ENCODE measurements at places on chromosomes 12 and 14.

DNA sequence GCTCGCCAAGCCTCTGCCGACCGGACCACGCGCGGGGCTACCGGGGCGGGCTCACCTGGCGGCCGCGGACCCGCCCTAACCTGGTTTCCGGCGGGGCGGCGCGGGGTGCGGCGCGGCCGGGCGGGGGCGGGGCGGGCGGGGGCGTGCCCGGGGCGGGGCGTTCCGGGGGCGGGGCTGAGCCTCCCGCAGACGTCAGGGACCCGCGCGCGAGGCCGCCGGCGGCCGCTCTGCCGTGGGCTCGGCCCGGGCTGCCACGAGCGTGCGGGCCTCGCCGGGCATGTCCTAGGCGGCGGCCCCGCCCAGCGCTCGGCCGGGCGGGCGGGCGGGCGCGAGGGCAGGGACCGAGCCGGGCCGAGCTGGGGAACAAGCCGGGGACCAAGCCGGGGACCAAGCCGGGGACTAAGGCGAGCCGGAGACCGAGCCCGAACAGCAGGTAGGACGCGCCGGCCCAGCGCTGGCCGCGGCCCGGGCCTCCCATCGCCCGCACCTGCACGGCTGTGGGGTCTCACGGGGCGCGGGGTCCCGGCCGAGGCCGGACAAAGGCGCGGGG, at the start of gene CEP170B:
CEP170B (plus strand) TSS at position 188 of the 550 bp plus-strand sequence. CDS start 3,183 bp downstream, outside the sequence.
- DNase-seq, result peak; percentile 58

DNA sequence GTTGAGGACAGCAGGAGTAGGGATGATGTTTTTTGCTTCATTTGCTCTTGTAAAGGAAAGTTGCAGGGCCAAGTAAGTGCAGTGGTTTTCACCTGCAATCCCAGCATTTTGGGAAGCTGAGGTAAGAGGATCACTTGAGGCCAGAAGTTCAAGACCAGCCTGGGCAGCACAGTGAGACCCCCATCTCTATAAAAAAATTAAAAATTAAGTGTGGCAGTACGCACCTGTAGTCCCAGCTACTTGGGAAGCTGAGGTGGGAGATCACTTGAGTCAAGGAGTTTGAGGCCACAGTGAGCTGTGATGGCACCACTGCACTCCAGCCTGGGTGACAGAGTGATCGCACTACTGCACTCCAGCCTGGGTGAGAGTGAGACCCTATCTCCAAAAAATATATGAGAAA, 10.8 kb downstream of the DPF3 start:
- DNase-seq, result no peak

GRCh38 chr12:53709671-53710070, 17.6 kb downstream of the CALCOCO1 start:
- no peak for DNase-seq

DNA sequence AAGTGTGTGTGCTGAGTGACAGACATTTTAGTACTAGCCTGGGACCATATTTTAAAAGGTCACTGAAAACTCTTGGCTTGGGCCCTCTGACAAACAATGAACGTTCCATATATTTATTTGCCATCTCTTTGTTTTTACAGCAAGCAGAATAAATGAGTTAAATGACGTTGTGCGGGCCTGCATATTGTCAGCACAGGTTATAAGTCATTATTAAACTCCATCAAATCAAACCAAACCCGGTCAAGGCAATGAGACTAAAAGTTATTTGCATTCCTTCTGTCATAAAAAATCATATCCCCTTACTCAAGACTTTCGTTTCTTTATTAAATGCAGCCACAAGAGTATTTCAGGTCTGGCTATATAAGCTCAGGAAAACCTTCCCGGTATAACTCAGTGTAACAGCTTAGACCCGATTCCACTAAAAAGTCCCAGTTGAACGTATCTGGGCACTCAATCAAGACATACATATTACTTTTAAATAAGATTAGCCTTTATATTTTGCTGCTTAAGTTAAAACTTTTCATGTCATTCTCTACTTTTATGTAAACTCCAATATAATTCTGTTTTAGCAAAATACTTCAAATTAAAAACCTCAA, 84.9 kb downstream of the DICER1 start:
- DNase-seq, result no peak

GRCh38 chr14:65164068-65164824, 61.9 kb upstream of the MAX start:
- DNase-seq, result peak; percentile 21

DNA sequence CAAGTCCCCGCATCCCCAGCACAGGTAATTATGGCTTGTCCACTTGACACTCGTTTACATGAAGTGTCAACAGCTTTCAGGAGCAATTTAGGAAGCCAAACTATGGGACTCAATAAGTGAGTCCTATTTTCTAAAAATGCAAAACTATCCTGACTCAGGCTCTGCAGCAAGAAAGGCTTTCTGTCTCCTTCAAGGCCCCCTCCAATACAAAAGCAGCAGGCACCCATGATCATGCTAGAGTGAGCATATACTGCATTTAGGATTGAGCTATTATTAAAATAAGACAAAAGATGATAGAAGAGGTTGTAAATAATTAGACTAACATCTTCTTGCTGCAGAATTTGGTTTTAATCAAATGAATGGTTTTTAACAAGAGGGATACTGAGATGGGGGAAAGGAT, 3.2 kb downstream of the SIX6 start:
- no peak for DNase-seq

DNA sequence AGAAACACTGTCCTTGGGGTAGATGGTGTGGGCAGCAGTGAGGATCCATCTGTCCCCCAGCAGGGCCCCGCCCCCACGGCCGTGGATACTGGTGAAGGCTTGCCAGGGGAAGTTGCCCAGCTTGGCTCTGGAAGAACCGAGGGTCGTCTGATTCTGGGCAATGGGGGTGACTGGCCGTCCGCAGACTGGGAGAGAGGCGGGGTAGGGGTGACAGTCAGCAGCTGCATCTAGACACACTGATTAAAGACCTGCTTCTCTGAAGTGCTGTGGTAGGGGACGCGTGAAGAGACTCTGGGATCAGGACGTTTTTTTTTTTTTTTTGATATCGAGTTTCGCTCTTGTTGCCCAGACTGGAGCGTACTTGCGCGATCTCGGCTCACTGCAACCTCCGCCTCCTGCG, 4.7 kb upstream of the C1R start:
- DNase-seq, result no peak

- DNase-seq, result no peak
Observed at GRCh38 chr12:121441555-121441954, 41.6 kb downstream of the RNF34 start.

All from CD4-positive, alpha-beta T cell (primary cell).